Stimulated activated CD4-positive, alpha-beta T cell treated with anti-CD3 and anti-CD28 coated beads, Interleukin-15, amount 100 ng/mL, for 1 hour (primary cell): ENCODE measurements at places on chromosomes 3 and 15.

DNA sequence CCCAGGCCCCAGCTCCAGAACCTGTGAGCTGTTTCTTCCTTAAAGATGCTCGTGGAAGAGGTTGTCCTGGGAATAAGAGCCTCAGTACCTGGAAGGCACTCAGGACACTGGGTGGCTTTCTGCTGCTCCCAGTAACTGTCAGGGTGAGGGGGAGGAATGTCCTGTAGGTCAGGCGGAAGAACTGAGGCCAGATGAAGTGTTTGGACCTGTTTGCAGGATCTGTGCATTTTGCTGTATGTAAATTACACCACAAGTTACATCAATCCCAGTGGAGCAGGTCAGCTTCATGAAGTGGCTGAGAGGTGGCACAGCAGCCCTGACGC is 27.1 kb downstream of the HDAC11 start:
- DNase-seq: no peak

GRCh38 chr3:10198761-10199649 is 34.3 kb downstream of the IRAK2 start:
- DNase-seq: peak; percentile 29

DNA sequence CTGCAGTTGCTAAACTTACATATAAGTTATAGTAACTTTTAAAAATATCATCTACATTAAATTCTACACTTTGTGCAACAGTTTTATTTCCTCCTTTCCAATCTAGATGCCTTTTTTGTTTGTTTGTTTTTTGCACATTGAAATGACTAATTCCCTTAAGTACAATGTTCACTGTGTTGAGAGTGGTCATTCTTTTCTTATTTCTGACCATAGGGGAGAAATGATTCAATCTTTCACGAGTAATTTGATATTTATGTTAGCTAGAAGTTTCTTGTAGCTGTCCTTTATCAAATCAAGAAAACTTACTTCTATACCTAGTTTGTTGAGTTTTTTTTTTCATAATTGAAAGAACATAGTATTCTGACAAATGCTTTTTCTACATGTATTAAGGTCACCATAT is 85.0 kb upstream of the CBLB start:
- no peak for DNase-seq

- DNase-seq: no peak
These were observed 860.1 kb downstream of the MCTP2 start for GRCh38 chr15:95091444-95091843.

- DNase-seq: no peak
These were observed 14.2 kb upstream of the ADIPOQ start for GRCh38 chr3:186828340-186828739.

DNA sequence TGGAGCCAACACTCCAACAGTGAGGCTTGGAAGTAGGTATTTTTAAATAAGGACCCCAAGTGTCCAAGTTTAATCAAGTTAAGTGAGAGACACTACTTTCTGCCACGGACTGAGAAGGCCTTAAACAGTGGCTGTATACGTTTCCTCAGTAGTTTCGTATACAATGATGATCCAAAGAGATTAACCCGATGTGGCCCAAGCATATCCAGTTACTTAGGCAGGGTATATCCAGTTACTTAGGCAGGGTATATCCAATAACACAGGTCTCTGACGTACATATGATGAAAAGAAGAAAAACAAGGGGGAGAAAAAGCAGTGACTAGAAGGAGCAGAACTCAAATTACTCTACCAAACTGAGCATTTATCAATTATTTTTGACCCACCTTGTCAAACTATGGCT is 591.4 kb downstream of the FOXP1 start:
- no peak for DNase-seq

- no peak for DNase-seq
These were observed 8.2 kb upstream of the GRIP2 start for GRCh38 chr3:14548321-14548729.

- no peak for DNase-seq
These were observed 64.4 kb downstream of the LINGO1 start for GRCh38 chr15:77568014-77568972.

DNA sequence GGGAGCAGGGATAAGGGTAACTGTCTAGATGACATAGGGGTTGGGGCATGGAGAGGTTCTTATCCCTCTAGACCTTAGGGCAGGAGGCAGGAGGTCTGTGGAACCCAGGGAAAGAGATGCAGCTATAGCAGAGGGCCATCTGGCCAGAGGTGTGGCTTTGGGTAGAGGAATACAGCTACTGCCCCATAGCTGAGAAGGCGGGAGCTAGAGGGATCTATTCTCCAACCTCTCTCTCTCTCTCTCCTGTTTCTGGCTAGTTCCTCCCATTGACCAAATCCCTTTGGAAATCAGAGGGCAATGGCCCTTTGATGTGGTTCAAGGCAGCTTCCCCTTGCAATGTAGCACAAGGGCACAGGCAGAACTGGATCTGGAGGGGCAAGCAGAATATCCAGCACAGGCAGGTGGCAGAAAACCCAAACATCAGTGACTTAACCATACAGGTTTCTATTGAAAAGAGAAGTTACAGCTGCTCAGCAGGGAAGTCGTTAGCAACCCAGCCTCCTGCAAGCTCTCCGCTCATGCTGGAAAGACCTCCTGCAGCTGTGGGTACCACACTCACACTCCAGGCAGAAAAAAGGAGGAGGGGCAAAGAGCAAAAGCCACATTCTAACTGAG is 22.3 kb upstream of the LMOD3 start:
- DNase-seq: no peak

DNA sequence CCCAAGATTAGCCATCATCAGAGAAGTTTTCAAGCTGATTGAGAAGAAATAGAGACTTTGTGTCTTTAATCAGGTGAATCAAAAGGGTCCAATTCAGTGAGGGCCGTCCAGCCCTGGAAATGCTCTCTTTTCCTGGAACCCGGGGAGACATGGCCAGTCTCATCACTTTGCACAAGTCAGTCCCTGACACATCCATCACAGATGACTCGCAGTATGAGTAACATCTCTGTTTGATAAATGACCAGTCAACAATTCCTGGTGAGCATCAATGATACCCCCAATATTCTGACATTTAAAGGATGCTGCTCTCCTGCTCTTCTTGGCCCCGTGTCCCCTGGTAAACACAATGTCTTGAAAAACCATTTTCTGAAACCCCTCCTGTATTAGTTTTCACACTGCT is 26.7 kb downstream of the C3orf20 start:
- DNase-seq: no peak

- no peak for DNase-seq
These were observed 68.0 kb upstream of the AP4E1 start for GRCh38 chr15:50840520-50840919.

- no peak for DNase-seq
These were observed 24.1 kb downstream of the CX3CR1 start for GRCh38 chr3:39255503-39256325.

DNA sequence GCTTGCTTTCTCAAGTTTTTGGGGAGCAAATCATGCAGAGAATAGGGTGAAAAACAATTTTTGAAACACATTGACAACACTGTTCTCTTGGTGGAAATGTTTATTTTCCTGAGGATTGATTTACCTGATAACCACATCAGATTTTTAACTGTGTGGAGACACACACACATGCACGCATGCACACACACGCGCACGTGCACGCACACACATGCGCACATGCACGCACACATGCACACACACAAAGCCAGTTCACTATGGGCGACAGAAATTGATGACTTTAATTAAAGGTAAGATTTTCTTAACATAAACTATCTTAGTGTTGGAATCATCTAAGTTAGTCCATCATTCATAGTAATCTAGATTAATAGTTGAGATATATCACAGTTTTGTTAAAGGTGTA is 15.3 kb downstream of the LMLN start:
- DNase-seq: no peak

- DNase-seq: no peak
These were observed 13.0 kb downstream of the SCN5A start for GRCh38 chr3:38636464-38636863.

GRCh38 chr15:69275074-69275670 is 23.5 kb upstream of the PAQR5 start:
- no peak for DNase-seq

- DNase-seq: no peak
These were observed 69.4 kb upstream of the PRR23E start for GRCh38 chr3:127123533-127123932.

GRCh38 chr15:41903782-41904181 is 9.9 kb upstream of the SPTBN5 start:
- DNase-seq: no peak

DNA sequence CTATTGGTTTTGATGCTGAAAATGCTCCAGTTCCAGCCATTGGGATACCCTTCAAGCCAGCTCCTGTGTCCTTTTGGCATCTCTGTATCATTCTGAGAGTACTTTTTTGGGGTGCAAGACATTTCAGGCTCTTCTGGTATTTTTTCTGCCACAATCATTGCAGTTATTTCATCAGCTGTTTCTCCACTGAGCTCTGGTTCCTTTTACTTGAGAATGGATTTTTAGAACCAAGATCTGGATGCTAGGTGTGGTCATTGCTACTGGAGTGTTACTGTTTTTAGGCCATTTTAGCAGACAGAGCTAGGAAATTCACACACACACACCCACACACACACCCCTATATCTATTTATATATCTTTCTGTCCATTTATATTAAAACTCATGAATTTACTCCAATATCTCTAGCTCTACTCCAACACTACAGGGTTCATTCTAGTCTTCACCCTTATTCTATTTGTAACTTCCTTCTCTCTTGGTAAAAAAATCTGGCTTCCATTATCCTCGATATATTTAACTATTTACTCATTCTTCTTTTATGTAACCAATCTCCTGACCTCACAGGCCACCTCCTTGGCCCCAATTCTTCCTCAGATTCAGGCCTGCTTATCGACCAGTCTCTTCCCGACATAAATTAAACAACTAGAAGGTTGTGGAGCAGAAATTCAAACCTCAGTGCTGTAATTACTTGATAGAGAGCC is 17.0 kb downstream of the SLC35G2 start:
- no peak for DNase-seq

DNA sequence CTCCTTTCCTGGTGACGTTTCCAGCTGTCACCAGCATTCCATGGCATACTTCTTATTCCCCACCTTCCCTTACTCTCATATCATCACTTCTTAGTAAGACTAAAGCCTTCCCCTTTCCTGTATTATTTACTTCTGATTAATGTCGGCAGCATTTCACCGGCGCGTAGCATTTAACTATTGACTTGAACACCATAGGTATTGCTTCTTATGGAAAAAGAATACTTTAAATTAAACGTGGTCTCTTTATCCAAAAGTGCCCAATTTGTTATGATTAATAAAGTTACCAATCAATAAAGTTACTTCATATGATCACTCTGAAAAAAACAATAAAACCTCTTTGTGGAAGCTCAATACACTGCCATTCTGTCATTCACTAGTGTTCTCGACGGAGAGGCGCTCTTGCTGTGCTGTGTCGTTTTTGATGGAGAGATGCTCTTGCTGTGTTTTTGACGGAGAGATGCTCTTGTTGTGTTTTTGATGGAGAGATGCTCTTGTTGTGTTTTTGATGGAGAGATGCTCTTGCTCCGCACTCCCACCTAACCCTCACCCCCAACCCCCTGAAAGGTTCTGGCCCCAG is 165.0 kb downstream of the XXYLT1 start:
- DNase-seq: no peak

- DNase-seq: no peak
These were observed 37.8 kb downstream of the CYFIP1 start for GRCh38 chr15:22942306-22942855.

- DNase-seq: no peak
These were observed 204.4 kb upstream of the C2CD4B start for GRCh38 chr15:62369454-62369853.

GRCh38 chr15:100341239-100341749 is 481 bp downstream of the ADAMTS17 start:
- no peak for DNase-seq

DNA sequence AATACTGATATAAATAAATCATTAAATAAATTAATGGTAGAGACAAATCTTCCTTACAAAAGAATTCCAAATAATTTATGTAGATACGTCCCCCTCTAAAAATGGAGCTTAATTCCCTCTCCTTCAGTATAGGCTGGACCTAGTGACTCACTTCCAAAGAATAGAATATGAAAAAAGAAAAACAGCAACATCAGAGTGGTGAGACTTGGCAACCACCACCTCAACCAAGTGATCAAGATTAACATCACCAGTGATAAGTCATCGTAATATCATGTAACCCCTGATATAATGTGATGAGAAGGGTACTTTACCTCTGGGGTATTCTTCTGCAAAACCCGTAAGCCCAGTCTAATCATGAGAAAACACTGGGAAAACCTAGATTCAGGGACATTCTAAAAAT is 13.4 kb downstream of the GOLGB1 start:
- DNase-seq: no peak

GRCh38 chr3:152298393-152299248 is 29.9 kb downstream of the MBNL1 start:
- DNase-seq: no peak

- DNase-seq: no peak
These were observed 5.0 kb upstream of the IL17RC start for GRCh38 chr3:9911863-9912262.

DNA sequence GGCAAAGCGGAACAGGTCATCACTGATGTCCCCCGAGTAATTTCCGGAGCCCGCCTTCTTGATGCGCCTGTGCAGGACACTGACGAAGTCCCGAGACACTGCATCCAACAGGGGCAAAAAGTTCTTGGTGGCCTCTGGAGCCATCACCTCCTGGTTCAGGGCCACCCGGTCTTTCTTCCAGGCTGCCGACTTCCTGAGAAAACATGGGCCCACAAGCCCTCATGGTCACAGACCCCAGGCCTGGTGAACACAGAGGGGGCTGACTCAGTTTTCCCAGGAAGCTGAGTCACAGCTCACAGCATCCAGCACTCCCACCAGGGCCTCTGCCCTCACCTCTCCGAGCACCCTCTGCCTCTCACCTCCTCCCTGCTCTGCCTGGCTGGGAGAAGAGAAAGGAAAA is 22.4 kb downstream of the CYP11A1 start:
- no peak for DNase-seq

DNA sequence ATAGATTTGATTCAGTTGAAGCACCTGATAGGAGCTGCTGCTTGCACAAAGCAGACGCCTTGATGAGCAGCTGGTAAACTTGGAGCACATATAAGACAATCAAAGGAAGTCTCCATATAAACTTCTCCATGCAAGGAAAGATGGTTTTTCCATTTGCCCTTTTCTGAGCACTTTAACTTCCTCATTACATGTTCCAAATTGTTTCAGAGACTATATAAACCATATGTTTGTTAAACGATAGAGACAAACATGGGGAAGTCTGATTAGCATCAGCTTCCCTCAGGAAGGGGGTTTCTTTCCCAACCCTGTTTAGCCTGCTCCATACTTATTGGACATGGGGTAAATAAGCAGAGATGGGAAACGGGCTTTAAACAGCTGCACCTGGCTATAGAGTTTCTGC is 88.0 kb downstream of the DHX36 start:
- no peak for DNase-seq

DNA sequence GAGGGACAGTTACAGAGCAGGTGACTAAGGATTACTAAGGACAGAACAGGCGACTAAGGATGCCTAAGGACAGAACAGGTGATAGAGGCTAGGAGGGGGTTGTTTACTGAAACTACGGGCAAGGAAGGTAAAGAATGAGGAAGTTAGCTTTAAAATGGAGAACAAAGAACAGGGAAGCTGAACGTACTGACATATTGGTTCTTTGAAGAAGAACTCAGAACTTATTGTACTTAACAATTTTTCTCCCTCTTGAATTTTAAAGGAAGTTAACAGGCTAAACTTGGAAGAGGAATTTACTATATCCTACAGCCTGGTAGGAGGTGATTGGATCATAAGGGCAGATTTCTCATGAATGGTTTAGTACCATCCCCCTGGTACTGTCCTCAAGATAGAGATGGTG is 290.2 kb downstream of the SHQ1 start:
- DNase-seq: no peak

GRCh38 chr3:65925254-65925954 is 113.3 kb downstream of the MAGI1 start:
- DNase-seq: no peak

GRCh38 chr3:195461594-195462307 is 18.9 kb upstream of the ACAP2 start:
- no peak for DNase-seq
